Vagina (tissue), 2 donors: ENCODE measurements at places on chromosomes 5 and 9. TPM values are rescaled to one million over a fixed set of nuclear protein-coding genes. Genes with fewer than 3 reads are reported as not detected.

MYOZ3 gene
- not detected for total RNA-seq

ZBED3 gene
- total RNA-seq, result 9.1 TPM

UNC5A gene
- total RNA-seq, result not detected

SLC28A3 gene
- total RNA-seq, result 10.3 TPM

DNA sequence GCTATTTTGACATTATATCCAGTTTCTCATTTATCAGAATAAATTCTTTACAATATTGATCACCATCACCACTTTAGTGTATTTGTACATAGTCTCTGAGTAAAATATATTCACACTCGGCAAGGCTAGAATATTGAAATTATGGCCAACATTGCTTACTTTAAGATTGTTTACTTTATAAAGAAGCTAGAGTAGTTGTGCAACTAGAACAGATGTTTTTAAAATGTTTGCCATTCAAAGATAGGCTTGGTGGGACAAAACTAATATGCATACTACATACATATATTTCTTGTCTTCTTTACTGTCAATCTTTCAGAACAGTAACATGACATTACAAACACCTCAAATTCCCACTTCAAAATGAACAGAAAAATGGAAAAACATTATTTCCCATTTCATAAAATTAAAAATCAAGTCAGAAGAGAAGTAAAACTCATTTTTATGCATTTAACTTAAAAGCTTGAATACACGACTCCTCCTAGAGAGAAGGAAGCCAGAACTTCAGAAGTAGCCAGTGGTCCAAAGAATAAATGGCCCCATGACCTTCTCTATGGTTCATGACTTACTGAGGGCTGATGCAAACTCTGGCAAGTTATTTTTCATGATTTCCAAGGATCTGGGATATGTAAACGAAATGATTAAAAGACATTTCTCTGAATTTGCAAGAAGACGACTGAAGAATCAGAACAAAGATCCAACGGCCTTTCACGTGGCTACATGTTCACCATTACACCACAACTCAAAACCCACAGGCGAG, 14.1 kb downstream of the MTX3 start:
- H3K27ac ChIP-seq, result no peak overlapping the region
- no peaks in the 10 kb centered on the region for H3K27me3 ChIP-seq
- DNase-seq, result no peak
- no peak overlapping the region for H3K4me3 ChIP-seq
- H3K36me3 ChIP-seq, result no peaks in the 10 kb centered on the region
- H3K4me1 ChIP-seq, result no peaks in the 10 kb centered on the region

DNA sequence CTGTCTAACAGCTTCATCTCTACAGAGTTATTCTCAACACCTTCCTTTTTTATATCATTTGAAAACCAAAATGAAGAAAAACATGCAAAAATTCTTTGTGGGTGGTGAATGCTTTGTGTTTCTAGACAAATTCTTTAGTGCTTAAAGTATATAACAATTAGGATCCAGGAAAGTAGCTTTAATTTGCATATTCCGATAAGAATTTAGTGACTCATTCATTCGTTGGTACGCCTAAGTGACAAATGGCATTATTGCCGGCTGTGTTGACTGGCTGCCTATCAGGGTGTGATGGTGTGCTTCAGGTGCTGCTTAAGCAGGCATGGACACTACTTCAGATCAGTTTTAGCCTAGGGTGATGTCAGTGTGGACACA, 35.2 kb downstream of the LMNB1 start:
- H3K36me3 ChIP-seq, result no peaks in the 10 kb centered on the region
- no peaks in the 10 kb centered on the region for H3K4me1 ChIP-seq
- no peaks in the 10 kb centered on the region for H3K27me3 ChIP-seq

DNA sequence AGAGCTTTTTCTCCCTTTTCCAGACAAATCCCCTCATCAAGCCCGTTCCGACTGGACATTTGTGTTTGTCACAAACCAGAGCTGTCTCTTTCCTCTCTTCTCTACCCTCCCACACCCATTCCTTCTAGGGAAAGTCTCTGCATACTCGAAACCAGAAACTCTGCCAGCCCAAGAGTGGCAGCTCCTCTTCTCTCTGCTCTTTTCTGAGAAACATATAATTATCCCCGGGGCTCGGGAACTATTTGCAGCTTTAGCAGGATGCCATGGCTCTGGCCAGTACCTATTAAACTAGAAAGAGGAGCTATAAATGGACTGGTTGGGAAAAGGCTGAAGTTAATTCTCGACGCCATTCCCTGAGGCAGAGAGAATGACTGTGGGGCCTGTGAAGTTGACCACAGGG, 82.6 kb downstream of the SH3PXD2B start:
- no peak overlapping the region for H3K27ac ChIP-seq
- H3K4me1 ChIP-seq, result no peaks in the 10 kb centered on the region
- H3K4me3 ChIP-seq, result no peak overlapping the region
- no peaks in the 10 kb centered on the region for H3K27me3 ChIP-seq
- H3K36me3 ChIP-seq, result peaks cover 23% of the 10 kb centered on the region

- no peaks in the 10 kb centered on the region for H3K36me3 ChIP-seq
- no peaks in the 10 kb centered on the region for H3K27me3 ChIP-seq
- no peak overlapping the region for H3K27ac ChIP-seq
- DNase-seq, result no peak
- H3K4me1 ChIP-seq, result no peaks in the 10 kb centered on the region
- H3K4me3 ChIP-seq, result no peak overlapping the region
Observed at GRCh38 chr9:136182420-136182787, 22.5 kb downstream of the LHX3 start.

DNA sequence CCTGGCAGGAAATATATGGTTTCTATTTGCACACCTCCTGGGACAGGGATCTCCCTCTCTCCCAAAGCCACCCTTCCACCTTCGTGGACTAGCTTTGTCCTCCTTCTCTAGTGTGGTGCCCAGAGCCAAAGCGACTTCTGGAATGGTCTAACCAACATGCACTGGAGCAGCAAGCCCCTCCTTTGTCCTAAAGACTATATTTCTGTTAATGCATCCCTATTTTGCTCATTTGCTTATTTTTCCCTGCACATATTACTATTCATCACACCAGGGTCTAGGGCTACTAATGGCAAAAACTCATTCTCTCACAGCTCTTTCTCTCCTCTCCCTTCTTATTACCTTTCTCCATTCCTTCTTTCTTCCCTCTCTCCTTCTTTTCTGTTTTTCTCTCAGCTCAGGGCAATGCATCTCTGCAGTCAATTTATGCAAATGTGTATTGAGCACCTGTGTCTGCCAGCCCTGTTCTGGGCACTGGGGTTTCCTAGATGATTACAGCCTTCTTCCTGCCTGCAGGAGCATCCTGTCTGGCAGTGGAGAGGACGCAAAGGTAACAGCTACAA, 2.8 kb upstream of the NEURL1B start:
- no peaks in the 10 kb centered on the region for H3K36me3 ChIP-seq
- DNase-seq, result no peak
- no peaks in the 10 kb centered on the region for H3K27me3 ChIP-seq
- H3K27ac ChIP-seq, result no peak overlapping the region

DNA sequence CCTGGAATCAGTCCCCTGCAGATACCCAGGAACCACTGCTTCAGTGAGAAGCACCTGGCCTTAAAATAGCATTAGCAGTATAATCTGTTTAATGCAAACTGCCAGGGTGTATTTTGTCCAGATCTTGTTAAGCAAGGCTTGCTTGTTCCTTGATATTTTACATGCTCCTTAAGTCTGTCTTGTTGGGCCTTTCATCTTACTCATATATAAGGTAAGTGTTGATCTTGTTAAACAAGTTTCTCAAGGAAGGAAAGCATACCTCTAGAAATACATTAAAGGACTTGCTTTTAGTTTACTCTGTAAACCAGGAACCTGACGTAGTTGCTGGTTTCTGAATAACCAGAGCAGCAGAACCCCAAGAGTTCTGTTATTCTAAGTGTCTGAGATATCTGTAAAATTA, 13.7 kb downstream of the HSPA4 start:
- H3K36me3 ChIP-seq, result peaks cover 35% of the 10 kb centered on the region
- no peaks in the 10 kb centered on the region for H3K27me3 ChIP-seq
- H3K4me1 ChIP-seq, result peaks cover 41% of the 10 kb centered on the region
- DNase-seq, result no peak
- H3K4me3 ChIP-seq, result no peak overlapping the region
- H3K27ac ChIP-seq, result no peak overlapping the region

- H3K4me3 ChIP-seq, result no peak overlapping the region
- H3K27ac ChIP-seq, result no peak overlapping the region
- H3K36me3 ChIP-seq, result no peaks in the 10 kb centered on the region
- no peaks in the 10 kb centered on the region for H3K4me1 ChIP-seq
- DNase-seq, result no peak
- H3K27me3 ChIP-seq, result no peaks in the 10 kb centered on the region
Observed at GRCh38 chr5:20276959-20277263, 288.9 kb upstream of the CDH18 start.

DNA sequence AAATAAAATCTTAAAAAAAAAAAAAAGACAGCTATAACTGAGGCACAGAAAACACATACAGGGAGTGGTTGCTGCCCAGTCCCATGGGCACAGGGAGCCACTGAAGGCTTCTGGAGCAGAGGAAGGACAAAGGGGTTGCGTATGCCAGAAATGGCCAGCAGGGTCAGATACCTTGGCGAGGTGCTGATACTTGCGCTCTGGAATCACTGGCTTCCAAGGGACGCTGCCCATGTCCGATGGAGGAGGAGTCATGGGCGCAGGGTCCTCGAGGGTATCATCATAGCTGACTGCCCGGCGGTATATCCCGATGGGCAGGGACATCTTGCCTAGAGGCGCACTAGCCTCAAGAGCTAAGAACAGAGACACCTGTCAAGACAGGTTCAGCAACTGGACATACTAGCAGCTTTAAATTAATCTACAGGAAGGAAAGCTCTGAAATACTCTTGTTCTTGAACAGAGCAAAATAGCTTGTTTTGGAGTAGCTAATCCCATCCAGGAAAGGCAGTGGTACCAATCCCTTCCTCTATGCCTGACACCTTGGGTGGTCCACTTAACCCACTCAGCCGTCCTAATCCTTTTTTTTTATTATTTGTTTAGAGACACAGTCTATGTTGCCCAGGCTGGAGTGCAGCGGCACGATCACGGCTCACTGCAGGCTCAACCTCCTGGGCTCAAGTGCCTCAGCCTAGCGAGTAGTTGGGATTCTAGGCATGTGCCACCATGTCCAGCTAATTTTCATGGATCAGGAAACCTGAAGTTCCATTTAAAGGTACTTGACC, 6.0 kb downstream of the KIAA1191 start:
- H3K27me3 ChIP-seq, result no peaks in the 10 kb centered on the region
- H3K36me3 ChIP-seq, result no peaks in the 10 kb centered on the region
- no peak overlapping the region for H3K4me3 ChIP-seq
- no peak overlapping the region for H3K27ac ChIP-seq

GRCh38 chr5:178766936-178767912, 36.8 kb upstream of the ZNF354A start:
- H3K27ac ChIP-seq, result no peak overlapping the region
- H3K36me3 ChIP-seq, result no peaks in the 10 kb centered on the region
- DNase-seq, result no peak
- H3K27me3 ChIP-seq, result no peaks in the 10 kb centered on the region

- H3K4me3 ChIP-seq, result no peak overlapping the region
- H3K27me3 ChIP-seq, result no peaks in the 10 kb centered on the region
- no peaks in the 10 kb centered on the region for H3K36me3 ChIP-seq
- no peak for DNase-seq
- H3K27ac ChIP-seq, result no peak overlapping the region
- H3K4me1 ChIP-seq, result no peaks in the 10 kb centered on the region
Observed at GRCh38 chr5:42870882-42871418, 59.3 kb upstream of the SELENOP start.

- H3K4me3 ChIP-seq, result no peak overlapping the region
- no peaks in the 10 kb centered on the region for H3K36me3 ChIP-seq
- no peak overlapping the region for H3K27ac ChIP-seq
- no peak for DNase-seq
- H3K27me3 ChIP-seq, result no peaks in the 10 kb centered on the region
- H3K4me1 ChIP-seq, result no peaks in the 10 kb centered on the region
Observed at GRCh38 chr5:179668391-179668790, 12.4 kb downstream of the CBY3 start.

GRCh38 chr5:40033411-40033810, 608.6 kb upstream of the DAB2 start:
- no peaks in the 10 kb centered on the region for H3K27me3 ChIP-seq
- DNase-seq, result no peak
- H3K4me3 ChIP-seq, result no peak overlapping the region
- H3K4me1 ChIP-seq, result no peaks in the 10 kb centered on the region
- no peaks in the 10 kb centered on the region for H3K36me3 ChIP-seq
- H3K27ac ChIP-seq, result no peak overlapping the region

GRCh38 chr5:147996379-147996778, 67.4 kb upstream of the SPINK5 start:
- DNase-seq, result no peak
- H3K4me3 ChIP-seq, result no peak overlapping the region
- no peak overlapping the region for H3K27ac ChIP-seq
- no peaks in the 10 kb centered on the region for H3K4me1 ChIP-seq

DNA sequence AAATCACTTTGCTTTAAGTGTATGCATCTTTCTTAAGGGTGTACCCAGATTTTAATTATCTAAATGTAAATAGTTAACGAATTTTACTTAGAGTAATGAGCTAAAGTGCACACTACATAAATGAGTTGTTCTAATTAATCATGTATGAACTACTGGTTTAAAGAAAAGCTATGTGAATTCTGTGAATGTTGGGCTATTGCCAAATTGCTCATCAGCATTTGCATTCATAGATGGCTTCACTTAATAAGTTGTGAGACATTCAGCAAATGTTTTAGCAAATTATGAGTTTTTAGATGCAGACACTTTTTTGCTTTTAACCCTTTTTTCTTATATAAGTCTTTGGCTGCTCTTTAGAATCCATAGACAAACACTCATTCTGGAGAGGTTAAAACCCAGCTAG, 175.7 kb downstream of the PBX3 start:
- no peak overlapping the region for H3K27ac ChIP-seq
- no peak overlapping the region for H3K4me3 ChIP-seq
- no peaks in the 10 kb centered on the region for H3K27me3 ChIP-seq
- no peak for DNase-seq
- peaks cover 15% of the 10 kb centered on the region for H3K4me1 ChIP-seq

- H3K27me3 ChIP-seq, result no peaks in the 10 kb centered on the region
- H3K27ac ChIP-seq, result no peak overlapping the region
- no peak overlapping the region for H3K4me3 ChIP-seq
- H3K36me3 ChIP-seq, result peaks cover 4% of the 10 kb centered on the region
- no peak for DNase-seq
Observed at GRCh38 chr5:53076014-53076583, 33.5 kb downstream of the MOCS2 start.

DNA sequence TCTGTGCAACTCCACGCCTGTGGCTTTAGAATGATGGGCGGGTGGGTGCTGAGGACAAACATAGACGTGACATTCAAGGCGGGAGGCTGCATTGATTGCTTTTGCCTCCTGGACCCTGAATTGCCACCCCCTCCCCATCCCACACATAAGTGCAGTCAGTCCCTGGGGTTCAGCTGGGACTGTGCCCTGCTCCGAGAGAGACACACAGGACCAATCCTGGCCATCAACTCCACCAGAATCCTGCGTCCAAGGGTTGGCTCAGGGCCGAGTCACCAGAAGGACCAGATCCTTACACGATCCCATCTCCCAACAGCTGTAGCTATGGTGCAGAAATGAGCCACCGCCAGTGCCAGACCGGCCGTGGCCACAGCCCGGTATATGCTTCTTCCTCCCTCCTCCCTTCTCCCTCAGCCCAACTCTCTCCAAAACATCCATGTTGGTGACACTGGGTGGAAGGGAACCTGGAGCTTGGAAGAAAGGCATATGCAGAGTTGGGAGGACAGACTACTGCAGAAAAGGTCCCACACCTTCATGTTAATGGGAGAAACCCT, 27.4 kb downstream of the IRX2 start:
- no peak overlapping the region for H3K4me3 ChIP-seq
- no peak overlapping the region for H3K27ac ChIP-seq
- no peaks in the 10 kb centered on the region for H3K36me3 ChIP-seq

- H3K4me3 ChIP-seq, result no peak overlapping the region
- H3K27me3 ChIP-seq, result no peaks in the 10 kb centered on the region
- H3K27ac ChIP-seq, result no peak overlapping the region
- no peaks in the 10 kb centered on the region for H3K36me3 ChIP-seq
- DNase-seq, result no peak
Observed at GRCh38 chr9:118230329-118230728, 526.1 kb downstream of the TLR4 start.
